ENCODE measurements at places on chromosomes 3 and 15.

DNA sequence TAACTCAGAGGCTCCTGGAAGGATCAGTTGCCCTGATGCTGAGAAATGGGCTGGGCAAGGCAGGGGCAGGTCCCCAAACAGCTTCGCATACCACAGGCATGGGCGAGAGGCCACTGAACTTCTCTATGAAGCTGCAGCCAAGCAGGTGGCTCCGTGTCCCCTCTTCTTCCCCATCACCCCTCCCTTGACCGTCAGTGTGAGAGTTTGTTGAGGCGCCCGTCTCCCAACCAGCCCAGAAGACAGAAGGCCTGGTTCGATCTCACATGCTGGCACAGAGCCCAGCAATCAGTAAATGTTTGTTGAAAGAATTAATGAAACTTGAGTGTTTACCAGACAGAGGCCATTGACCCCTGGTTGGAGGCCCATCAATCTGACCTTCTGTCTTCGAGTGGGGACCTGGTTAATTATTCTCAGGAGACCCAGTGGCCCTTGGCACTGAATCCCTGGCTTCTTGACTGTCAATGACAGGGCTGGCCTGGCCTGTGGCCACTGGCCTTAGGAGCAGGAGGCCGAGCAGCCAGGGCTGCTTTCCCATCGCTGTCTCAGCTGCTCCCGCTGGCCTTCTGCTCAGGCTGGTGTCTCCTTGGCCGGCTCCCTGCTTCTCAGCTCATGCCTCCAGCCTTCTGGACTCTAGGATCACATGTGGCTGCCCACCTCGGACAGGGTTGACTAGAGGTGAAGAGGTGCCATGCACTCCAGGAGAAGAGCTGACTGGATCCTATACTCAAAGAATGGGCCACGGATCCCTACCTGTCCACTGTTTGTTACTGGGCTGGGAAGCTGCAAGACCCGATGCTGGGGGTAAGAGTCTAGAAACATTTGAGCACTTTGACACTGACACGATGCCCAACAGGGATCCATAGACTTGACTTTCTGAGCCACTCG, 113.4 kb downstream of the ASB7 start:
- no peak for DNase-seq

GRCh38 chr3:162103808-162104207, 607.2 kb downstream of the OTOL1 start:
- DNase-seq, result no peak

GRCh38 chr3:126607214-126607908, 47.6 kb downstream of the TXNRD3 start:
- DNase-seq, result no peak

DNA sequence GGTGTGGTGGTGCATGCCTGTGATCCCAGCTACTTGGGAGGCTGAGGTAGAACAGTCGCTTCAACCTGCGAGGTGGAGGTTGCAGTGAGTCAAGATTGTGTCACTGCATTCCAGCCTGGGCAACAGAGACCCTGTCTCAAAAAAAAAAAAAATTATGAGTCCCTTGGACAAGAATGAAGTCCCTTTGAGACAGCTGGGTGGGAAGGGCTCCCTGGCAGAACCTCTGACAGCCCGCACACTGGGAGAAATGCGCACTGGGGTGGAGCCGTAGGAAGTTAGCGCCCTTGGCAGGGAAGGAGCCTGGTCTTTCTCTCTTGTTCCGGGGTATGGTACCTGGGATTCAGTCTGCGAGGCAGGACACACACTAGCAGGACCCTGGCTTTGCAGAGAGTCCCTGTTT, 51.4 kb downstream of the SLC30A4 start:
- no peak for DNase-seq

DNA sequence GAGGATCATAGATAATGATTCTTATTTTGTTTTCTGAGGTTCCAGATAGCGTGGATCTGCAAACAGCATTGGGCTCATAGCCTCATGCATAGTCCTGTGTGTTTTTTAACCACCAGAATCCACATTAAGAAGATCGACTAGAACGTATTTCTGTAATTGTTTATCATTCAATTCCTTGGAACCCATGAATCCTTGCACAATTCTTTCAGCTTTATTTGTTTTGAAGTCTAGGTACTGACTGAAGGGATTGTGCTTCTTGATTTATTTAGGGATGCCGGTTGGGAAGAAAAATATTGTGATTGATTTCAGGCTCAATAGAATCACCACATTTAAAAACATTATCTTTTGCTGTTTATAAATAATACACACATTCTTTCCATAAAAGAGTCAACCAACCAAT, 314.6 kb upstream of the ZNF717 start:
- no peak for DNase-seq

GRCh38 chr3:141094790-141095545, 43.8 kb downstream of the SPSB4 start:
- no peak for DNase-seq

DNA sequence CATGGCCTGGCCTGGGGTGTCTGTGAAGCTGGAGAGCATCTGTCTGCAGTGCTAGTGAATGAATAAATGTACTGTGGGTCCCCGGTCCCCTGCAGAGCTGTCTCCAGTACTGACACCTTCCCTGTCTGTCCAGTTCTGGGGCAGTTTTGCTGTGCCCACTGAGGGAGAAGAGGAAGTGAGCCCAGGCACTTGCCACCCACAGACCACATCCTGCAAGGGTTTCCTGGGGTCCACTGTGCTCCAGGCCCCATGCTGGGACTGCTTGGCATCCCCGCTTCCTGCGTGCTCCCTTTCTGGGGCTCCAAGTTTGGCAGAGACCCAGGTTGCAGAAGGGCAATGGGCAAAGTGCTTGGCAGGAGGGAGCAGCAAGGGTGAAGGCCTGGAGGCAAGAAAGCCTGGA, 4.9 kb upstream of the SLC6A6 start:
- DNase-seq, result no peak

DNA sequence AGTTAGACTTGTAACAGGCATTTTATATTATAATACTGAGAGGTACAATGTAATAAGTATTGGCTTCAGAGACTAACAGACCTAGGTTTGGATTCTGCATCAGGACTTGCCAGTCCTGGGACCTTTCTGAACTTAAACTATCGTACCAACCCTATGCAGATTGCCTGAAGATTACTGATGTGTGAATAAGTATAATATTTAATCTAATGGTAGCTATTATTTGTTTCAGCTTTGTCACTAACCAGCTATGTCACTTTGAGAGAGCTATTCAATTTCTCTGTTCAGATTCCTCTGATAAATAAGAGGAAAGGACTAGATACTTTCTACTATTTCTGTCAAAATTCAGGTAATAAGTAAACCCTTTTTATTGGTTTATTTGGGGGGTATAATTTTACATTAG, 184.4 kb upstream of the NECTIN3 start:
- DNase-seq, result no peak

GRCh38 chr15:91929509-91929908, 76.0 kb downstream of the SLCO3A1 start:
- no peak for DNase-seq

DNA sequence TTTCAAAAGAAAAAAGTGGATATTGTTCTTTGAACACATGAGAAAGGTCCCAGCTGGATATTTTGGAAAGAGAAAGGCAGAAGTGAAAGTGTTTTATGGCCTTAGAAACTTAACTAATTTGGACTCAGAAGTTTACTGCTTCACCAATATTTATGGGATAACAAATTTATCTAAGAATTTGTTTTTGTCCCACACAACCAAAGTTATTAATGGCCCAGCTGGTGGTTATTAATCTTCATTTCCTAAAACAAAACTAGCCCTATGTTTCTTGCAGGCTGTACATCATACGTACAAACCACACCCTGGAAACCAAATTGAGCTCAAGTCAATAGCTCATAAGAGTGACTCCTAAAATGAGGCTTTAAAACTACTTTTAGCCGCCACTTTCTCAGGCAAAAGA, 372.9 kb upstream of the LMCD1 start:
- no peak for DNase-seq

DNA sequence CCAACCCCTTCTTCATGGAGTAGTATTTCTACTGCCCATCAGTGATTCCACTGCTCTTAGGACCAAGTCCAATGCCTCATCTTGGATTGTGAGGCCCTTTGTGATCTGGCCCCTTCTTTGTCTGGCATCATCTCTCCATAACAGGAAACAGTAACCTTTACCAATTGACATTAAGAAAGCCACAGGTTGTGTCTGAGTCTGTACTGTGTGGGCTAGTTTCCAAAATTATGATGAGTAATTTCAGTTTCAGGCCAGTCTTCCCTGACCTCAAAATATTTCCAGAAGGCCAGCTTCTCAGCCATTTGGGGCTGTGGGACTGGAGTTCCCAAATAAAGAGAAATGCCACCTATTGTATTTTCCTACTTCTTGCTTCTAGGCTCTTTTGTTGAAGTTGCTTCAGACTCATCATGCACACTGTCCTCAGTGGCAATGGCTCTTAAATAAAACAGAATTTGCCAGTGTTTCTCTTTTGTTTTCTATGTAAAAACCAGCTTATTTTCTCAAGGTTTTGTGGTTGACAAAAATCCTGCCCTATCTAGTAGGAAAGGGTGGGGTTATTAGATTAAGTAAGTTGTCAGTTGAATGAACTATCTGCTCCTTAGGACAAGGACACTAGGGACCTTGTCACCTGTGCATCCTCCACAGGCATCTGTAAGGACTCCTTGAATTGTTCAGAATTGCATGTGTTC, 47.0 kb upstream of the ACKR4 start:
- DNase-seq, result no peak

GRCh38 chr3:194069421-194070219, 66.3 kb upstream of the HES1 start:
- DNase-seq, result no peak

DNA sequence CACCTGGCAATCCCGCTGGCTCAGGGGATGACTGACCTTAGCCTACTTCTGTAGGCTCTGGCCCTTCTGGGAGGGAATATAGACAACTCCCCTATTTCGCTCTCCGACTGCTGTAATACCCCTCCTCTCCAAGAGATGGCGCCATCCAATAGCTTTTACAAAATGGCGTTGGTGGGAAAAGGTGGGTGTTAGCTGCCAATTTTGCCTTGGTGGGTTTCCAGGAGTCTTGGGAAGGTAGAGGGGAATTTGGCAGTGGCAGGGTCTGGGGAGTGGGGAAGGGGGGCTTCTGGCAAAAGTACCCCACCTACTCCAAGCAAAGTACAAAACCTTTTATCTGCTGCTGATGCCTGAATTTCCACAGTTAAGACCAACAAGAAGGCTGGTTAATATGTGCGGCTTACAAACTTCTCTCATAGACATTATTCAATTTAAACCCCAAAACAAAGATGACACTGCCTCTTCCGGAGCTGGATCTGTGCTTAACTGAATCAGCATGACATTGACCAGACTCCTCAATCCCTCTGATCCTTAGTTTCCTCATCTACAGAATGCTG, 62.1 kb downstream of the RASGRF1 start:
- no peak for DNase-seq

GRCh38 chr3:81645248-81645647, 116.2 kb downstream of the GBE1 start:
- no peak for DNase-seq

DNA sequence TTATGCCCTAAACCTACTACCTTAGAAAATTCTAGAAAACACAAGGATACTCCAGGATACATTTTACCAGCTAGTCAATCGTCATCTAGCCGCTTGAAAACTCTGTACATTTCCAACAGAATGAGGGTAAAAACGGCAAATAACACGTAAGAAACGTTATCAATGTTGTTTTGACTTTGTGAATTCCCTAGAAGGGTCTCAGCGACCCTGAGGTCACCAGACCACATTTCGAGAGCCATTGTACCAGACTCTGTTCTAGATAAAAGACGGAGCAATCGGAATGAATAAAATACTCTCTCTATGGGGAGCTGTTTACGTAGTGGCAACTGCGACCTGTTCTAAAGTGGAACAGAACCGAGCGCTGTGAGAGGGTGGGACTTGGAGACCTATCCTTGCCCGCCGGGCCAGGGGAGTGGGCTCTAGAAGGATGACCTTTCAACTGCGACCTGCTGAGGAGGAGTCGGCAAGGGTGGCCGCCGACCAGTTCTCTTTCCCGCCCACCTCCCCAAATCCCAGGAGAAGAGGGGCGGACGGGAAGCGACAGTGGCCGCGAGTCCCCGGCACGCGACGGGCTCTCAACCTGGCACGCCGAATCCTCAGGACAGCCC, 778 bp upstream of the AP4E1 start:
- peak; percentile 1 for DNase-seq

- no peak for DNase-seq
Measured at GRCh38 chr3:182436547-182436946, 356.8 kb upstream of the ATP11B start.

DNA sequence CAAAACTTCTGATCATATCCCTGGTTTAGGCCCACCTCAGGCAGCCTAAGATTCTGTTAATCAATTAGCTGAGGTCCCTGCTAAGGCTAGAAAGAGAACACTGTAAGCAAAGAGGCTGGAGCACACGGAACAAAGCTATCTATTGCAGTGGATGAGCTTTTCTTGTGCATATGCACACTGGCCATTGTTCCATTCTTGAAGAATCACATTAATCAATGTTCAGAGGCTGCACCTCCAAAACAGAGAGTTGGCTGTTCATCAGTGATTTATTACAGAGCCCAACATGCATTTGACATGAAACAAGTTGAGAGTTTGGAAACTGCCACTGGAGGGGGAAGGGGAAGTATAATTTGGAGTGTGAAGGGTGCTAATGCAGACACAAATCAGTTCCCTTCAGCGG, 873.0 kb downstream of the ROBO1 start:
- DNase-seq, result no peak

GRCh38 chr3:45628746-45629145, 34.2 kb downstream of the LIMD1 start:
- no peak for DNase-seq

- DNase-seq, result no peak
Measured at GRCh38 chr15:38558372-38559059, 6.1 kb downstream of the RASGRP1 start.

- no peak for DNase-seq
Measured at GRCh38 chr3:24773798-24774197, 279.1 kb upstream of the THRB start.

GRCh38 chr15:70068783-70069565, 28.7 kb downstream of the TLE3 start:
- no peak for DNase-seq
